Fibroblast of mammary gland (primary cell): ENCODE measurements at places on chromosomes 11 and 22.

- DNase-seq: no peak
Measured at GRCh38 chr11:70637949-70638583, 239.7 kb downstream of the CTTN start.

GRCh38 chr22:38016182-38017151 is 32.1 kb upstream of the SOX10 start:
- peak; percentile 21 for DNase-seq

DNA sequence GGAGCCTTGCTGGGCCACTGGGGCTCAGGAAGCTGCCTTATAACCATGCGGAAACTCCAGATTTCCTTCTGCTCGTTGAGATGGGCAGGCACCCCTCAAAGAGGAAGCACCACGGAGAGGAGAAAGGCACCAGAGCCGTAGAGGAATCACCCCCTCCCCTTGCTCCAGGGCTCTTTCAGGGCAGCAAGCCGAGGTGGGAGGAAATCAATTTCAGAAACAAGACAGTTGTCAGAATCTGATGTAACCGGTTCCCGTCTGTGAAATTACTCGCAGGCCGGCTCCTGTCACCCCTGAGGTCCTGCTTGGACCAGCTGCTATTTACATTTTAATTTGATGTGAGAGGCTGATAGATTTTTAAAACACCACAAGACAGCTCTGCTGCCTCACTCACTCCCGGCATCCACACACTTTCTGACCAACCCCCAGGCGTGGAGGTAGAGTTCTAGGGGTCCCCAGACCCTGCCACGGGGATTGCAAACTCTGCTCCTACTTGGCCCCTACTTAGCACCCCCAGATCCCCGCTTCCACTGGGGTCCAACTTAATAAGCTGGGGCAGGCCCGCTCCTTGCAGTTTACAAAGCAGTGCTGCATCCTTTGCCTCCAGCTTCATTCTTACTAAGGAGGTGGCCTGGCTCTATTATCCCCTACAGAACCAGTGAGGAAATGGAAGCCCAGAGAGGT is 162.5 kb downstream of the CEP164 start:
- DNase-seq: no peak

GRCh38 chr22:25488244-25489020 is 76.0 kb upstream of the GRK3 start:
- DNase-seq: peak; percentile 76
